ENCODE measurements at places on chromosomes 16 and 17.

DNA sequence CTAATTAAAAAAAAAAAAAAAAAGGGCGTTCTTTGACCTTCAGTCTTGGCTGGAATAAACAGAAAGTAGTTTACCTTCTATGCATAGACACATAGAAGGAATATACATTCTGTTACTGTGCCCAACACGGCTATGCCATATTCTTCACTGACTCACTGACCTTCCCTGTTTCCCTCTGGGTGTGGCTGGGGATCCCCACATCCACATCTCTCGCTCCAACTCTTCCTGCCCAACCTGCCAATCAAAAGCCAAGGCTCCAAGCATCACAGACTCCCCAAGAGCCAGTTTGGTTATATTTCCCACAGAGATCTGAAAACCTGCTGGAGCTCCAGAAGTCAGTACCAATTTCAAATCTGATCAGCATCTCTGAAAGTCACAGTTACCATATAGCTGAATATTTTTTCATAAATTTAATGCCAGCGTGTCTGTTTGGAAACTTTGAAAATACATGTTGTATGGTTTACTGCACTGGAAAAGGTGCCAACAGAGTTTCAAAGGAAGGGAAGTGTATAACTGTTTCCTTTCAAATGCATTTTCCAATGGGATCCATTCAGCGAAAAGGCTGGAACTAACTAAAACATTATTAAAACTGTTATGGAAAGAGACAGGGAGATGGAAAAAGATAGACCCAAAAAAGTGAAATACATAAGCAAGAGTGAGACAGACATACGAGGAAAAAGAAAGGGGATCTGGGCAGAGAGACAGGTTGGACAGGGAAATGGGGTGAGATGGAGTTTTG, 91.8 kb downstream of the SMG6 start:
- DNase-seq: no peak

DNA sequence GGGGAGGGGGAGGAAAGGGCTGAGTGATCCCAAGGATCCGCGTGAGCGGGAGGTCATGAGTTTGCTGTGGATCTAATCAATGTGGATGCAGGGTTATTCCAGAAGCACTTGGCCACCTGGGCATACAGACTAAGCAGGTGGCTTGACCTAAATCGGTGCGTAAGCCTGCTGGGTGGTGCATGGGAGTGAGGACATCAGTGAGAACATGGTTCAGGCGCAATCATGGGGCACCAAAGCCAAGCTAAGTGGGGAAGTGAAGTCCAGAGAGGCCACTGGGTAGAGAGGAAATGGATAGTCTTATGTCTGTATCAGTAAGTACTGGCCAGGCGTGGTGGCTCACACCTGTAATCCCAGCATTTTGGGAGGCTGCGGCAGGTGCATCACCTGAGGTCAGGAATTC, 18.9 kb upstream of the MFSD6L start:
- DNase-seq: no peak

- DNase-seq: no peak
These were observed 713.2 kb downstream of the CDH11 start for GRCh38 chr16:64408699-64409098.

GRCh38 chr16:57303910-57304168, 19.4 kb upstream of the PLLP start:
- no peak for DNase-seq

DNA sequence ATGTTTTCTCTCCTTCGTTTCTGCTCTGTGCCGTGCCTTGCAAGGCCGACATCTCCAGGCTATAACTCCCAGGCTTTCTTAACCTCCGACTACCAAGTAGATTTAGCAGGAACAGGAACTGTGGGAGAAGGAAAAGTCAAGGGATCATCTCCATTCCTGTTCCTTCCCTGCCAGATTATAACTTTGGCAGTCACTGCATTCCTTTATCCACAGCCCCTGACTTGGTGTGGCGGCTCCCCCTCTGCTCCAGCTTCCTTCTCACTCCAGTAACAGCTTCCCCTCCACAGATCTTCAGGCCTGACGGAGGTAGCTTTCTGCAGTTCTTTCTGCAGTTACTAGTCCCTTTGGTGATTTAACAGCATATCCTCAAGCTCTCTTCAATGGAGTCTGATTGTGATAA, 234.6 kb upstream of the MON1B start:
- DNase-seq: peak; percentile 2

GRCh38 chr17:6327007-6327406, 107.9 kb downstream of the AIPL1 start:
- no peak for DNase-seq

GRCh38 chr17:8868092-8868491, 618 bp upstream of the PIK3R6 start:
- DNase-seq: no peak
